ENCODE measurements at places on chromosomes 2 and 18.
A peak's percentile ranks its signal among the peaks of the same experiment; 100 is the strongest.

DNA sequence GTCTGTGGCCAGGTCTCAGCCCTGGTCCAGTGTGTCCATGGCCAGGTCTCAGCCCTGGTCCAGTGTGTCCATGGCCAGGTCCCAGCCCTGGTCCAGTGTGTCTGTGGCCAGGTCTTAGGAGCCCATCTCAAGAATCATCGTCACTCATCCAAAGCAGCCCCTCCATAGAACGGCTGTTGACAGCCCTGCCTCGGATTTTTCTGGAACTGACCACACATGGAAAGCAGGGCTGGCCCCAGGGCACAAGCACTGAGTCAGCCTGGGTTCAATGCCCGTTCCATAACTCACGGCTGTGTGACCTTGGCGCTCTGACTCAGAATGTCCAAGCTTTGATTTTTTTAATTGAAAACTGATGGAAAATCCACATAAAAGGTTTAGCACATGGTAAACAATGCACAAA lies 59.9 kb upstream of the SNTG2 start:
- no peak for DNase-seq
- no peaks in the 10 kb centered on the region for H3K27me3 ChIP-seq
- no peak overlapping the region for H3K27ac ChIP-seq
- H3K4me1 ChIP-seq = no peaks in the 10 kb centered on the region

DNA sequence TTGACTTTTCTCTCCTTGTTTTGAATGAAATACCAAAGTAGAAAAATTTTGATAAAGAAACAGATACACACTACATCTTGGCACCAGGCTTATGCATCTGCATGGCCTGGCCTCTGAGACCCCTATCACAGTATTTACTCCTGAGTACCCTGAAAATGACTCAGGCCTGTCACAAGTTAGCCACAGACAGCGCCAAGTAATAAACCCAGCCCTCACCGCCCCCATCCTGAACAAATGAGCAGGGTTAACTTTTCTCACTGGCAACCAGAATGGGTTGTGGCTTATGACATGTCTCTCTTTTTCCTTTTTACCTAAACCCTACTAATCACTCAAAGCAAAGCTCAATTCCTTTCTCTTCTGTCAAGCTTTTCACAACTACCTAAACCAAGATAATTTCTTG lies 35.3 kb downstream of the SPRED2 start:
- peaks cover 59% of the 10 kb centered on the region for H3K4me1 ChIP-seq
- DNase-seq = no peak
- no peak overlapping the region for H3K4me3 ChIP-seq

GRCh38 chr2:9582624-9583023 lies 27.0 kb upstream of the ADAM17 start:
- H3K36me3 ChIP-seq = peaks cover 5% of the 10 kb centered on the region
- no peak overlapping the region for H3K27ac ChIP-seq
- DNase-seq = no peak
- H3K27me3 ChIP-seq = no peaks in the 10 kb centered on the region
- H3K4me3 ChIP-seq = no peak overlapping the region
- no peaks in the 10 kb centered on the region for H3K4me1 ChIP-seq

GRCh38 chr2:85112906-85113625 lies 20.1 kb upstream of the TCF7L1 start:
- H3K36me3 ChIP-seq = no peaks in the 10 kb centered on the region
- no peaks in the 10 kb centered on the region for H3K27me3 ChIP-seq
- H3K4me1 ChIP-seq = no peaks in the 10 kb centered on the region
- no peak for DNase-seq
- H3K27ac ChIP-seq = no peak overlapping the region

DNA sequence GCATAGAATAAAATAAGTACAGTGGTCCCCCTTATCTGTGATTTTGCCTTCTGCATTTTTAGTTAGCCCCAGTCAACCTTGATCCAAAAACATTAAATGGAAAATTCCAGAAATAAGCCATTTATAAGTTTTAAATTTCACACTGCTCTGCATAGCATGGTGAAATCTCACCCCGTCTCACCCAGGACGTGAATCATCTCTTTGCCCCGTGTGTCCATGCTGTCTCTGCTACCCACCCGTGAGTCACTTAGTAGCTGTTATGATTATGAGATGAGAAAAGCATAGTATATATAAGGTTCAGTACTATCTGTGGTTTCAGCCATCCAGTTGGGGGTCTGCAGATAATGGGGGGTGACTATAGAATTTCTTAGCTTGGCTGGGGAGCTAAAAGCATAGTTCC lies 67.3 kb downstream of the RHBDD1 start:
- H3K4me1 ChIP-seq = peaks cover 18% of the 10 kb centered on the region
- no peak overlapping the region for H3K27ac ChIP-seq
- no peaks in the 10 kb centered on the region for H3K36me3 ChIP-seq
- no peak for DNase-seq
- H3K4me3 ChIP-seq = no peak overlapping the region
- no peaks in the 10 kb centered on the region for H3K27me3 ChIP-seq

- H3K4me3 ChIP-seq = peak overlapping the region; percentile 93
- H3K4me1 ChIP-seq = peaks cover 5% of the 10 kb centered on the region
- H3K27ac ChIP-seq = peak overlapping the region; percentile 87
- H3K27me3 ChIP-seq = no peaks in the 10 kb centered on the region
- no peaks in the 10 kb centered on the region for H3K36me3 ChIP-seq
Observed at GRCh38 chr2:162317861-162318327, 590 bp downstream of the IFIH1 start.

- no peak overlapping the region for H3K27ac ChIP-seq
- H3K4me1 ChIP-seq = no peaks in the 10 kb centered on the region
- DNase-seq = no peak
- H3K27me3 ChIP-seq = no peaks in the 10 kb centered on the region
Observed at GRCh38 chr18:46264255-46264654, 160.1 kb downstream of the HAUS1 start.

DNA sequence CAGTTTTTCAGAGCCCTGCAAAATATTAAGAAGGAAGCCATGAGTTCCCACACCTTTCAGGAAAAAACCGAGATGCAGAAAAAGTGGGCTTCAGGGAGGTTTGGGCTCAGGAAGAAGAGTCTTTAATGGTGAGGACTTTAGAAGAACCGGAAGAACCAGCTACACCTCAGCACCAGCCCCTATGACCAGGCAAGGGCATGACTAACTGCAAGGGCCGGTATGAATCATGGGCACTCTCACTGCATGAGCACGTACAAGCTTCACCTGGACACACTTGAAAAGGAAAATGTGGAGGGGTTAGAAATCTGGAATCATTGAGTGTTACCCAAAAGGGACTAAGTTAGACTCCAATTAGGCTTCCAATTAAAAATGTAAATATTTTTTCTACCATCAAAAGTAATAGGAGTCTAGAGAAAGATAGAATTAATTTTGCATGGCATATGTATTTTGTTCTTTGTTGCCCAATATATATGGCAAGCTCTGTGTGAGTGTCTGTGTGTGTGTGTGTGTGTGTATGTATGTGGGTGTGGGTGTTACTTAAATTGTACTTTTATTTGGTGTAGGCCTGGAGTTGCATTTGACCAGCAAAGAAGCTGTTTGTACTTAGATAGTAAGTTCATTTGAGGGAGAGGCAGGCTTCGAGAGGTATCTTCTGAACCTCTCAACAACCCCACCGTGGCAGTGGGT lies 66.5 kb upstream of the THUMPD2 start:
- H3K4me3 ChIP-seq = no peak overlapping the region
- H3K4me1 ChIP-seq = peaks cover 2% of the 10 kb centered on the region
- no peaks in the 10 kb centered on the region for H3K36me3 ChIP-seq
- H3K27ac ChIP-seq = no peak overlapping the region

DNA sequence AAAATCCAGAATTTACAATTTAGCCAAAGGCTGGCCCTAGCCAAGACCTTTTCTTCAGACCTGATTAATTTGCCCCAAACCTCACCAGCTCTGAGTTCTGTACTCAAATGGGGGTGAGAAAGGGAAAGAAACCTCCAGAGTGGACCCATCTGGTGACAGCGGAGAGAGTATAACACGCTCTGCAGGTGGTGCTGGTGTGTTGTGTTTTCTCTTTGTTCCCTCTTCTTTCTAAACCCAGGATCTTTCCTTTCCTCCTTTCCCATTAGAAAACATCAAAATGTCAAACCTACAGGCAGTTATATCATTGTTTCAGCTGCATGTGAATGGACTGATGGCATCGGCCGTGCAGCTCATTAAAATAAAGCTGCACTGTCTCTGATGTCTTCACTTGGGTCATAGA lies 253.2 kb upstream of the SP5 start:
- no peak overlapping the region for H3K4me3 ChIP-seq
- no peaks in the 10 kb centered on the region for H3K27me3 ChIP-seq
- H3K4me1 ChIP-seq = no peaks in the 10 kb centered on the region

DNA sequence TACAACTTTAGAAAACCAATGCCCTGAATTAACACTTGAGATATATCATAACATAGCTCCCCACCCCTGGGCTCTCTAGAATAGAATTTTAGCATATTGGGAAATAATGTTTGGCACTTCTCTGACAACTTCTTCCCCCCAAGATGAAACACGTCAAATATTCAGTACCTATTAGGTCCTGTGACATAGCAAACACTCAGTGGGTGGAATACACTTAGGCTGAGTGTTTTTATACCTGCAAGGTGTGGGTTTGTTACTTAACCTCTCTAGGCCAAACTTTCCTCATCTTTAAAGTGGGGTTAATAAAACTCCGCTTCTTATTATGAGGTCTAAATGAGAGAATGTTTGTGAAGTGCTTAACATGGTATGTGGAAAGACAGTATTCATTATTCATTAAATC lies 56.1 kb downstream of the LAMA3 start:
- no peak overlapping the region for H3K4me3 ChIP-seq
- H3K27me3 ChIP-seq = no peaks in the 10 kb centered on the region
- DNase-seq = no peak

DNA sequence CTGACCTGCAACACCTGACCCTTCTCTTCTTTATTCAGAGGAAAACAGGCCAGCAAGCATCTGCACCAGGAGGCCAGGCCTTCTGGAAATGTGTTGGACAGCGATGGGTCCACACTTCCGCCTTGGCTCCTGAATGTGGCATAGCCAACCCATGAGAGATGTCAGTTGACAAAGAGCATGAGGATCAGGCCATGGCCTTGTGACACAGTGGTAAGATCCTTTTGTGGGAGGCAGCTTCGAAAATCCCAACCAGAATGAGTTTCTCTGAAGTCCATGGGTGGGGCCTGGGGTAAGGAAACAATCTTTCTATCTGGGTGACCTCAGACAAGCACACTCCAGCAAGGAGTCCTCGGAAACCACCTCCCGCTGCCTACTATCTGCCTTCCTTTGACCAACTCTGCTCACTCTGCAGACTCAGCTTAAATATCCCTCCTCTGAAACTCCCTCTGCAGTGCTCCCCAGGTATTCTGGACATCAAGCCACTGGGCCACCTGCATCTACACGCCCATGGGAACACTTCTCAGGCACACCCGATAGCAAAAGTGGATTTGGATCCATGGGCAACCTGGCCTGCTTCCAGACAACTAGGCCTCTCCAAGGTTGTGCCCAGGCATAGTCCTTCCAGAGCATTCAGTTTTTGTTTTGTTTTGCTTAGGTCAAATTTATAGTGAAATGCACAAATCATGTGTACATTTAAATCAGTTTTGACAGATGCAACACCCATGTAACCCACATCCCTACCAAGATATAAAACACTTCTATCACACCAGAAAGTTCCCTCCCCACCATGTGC lies 3.6 kb upstream of the SH2D6 start:
- no peak for DNase-seq
- no peak overlapping the region for H3K27ac ChIP-seq
- H3K4me1 ChIP-seq = peaks cover 18% of the 10 kb centered on the region
- H3K27me3 ChIP-seq = no peaks in the 10 kb centered on the region
- H3K36me3 ChIP-seq = no peaks in the 10 kb centered on the region

DNA sequence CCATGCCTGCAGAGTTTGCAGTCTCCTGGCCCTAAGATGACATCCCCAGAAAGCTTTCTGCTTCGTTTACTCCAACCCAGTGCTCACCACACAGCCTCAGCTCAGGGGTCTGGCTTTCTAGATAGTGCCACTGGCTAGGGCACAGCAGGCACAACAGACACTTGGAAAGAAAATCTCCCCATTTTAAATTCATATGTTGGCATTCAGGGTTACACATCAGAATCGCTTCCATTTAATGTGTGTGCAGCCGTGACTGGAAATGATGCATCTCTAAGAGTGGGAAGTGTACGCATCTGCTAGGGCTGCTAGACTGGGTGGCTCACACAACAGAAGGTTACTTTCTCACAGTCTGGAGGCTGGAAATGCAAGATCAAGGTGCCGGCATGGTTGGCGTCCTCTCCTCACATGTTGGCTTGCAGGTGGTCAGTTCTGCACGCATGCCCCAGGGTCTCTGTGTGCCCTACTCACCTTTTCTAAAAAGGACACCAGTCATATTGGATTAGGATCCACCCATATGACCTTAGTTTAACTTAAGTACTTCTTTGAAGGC lies 329.4 kb upstream of the RAB12 start:
- H3K27me3 ChIP-seq = no peaks in the 10 kb centered on the region
- no peak for DNase-seq
- no peak overlapping the region for H3K27ac ChIP-seq
- H3K36me3 ChIP-seq = no peaks in the 10 kb centered on the region

DNA sequence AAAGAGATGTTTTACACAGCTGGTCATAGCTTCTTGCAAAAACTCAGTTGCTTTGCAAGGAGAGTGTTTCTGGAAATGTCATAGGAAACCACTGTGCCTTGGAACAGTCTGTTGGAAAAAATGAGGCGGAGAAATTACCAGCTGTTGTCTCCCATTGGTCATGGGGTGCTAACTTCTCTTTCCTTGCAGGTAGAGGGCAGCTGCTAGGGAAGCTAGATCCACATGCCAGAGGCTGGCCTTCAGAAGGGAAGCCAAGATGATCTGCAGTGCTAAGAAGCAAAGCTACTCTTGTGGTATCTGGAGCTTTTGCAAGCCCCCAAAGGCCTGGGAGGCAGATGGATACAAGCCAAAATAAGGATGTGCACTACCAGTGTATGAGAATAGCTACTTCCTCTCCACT lies 34.8 kb upstream of the LAMA1 start:
- no peak for DNase-seq
- no peaks in the 10 kb centered on the region for H3K27me3 ChIP-seq
- no peak overlapping the region for H3K27ac ChIP-seq
- H3K4me1 ChIP-seq = no peaks in the 10 kb centered on the region

GRCh38 chr2:60837123-60837522 lies 44.3 kb upstream of the REL start:
- DNase-seq = no peak
- H3K27me3 ChIP-seq = no peaks in the 10 kb centered on the region
- H3K36me3 ChIP-seq = no peaks in the 10 kb centered on the region
- H3K4me3 ChIP-seq = no peak overlapping the region

DNA sequence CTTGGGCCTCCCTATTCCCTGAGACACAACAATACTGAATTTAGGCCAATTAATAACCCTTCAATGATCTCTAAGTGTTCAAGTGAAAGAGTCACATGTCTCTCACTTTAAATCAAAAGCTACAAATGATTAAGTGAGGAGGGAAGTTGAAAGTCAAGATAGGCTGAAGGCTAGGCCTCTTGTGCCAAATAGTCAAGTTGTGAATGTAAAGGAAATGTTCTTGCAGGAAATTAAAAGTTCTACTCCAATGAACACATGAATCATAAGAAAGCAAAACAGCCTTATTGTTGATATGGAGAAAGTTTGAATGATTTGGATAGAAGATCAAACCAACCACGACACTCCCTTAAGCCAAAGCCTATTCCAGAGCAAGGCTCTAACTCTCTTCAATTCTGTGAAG lies 286.9 kb downstream of the MEIS1 start:
- no peaks in the 10 kb centered on the region for H3K36me3 ChIP-seq
- H3K4me3 ChIP-seq = no peak overlapping the region
- H3K27me3 ChIP-seq = no peaks in the 10 kb centered on the region
- no peak overlapping the region for H3K27ac ChIP-seq
- no peaks in the 10 kb centered on the region for H3K4me1 ChIP-seq

GRCh38 chr2:54590216-54591120 lies 133.0 kb upstream of the EML6 start:
- no peaks in the 10 kb centered on the region for H3K27me3 ChIP-seq
- H3K4me1 ChIP-seq = peaks cover 23% of the 10 kb centered on the region

GRCh38 chr2:62409442-62409841 lies 96.6 kb downstream of the TMEM17 start:
- peaks cover 14% of the 10 kb centered on the region for H3K4me1 ChIP-seq
- H3K36me3 ChIP-seq = no peaks in the 10 kb centered on the region
- H3K27me3 ChIP-seq = no peaks in the 10 kb centered on the region
